ENCODE measurements at places on chromosomes 7 and 10.

GRCh38 chr10:33749067-33749735 lies 414.7 kb upstream of the NRP1 start:
- no peak for DNase-seq

DNA sequence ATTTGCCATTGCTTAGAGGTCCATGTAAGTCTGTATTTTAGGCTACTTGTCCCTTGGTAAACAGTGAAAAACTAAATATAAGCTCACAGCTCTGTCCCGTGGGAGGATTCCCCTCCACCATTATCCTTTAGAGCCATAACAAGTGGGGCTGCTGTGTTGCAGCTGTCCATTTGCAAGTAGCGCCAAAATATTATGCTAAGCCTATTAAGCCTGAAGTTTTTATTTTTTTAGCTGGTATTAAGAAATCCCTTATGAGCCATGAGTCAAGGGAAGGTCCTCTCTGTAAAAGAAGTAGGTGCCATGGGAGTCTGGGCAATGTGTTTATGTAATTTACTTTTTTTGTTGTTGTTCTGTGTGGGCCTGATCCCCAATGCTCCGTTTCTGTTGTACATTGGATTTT lies 183.9 kb downstream of the THSD7A start:
- DNase-seq = no peak

DNA sequence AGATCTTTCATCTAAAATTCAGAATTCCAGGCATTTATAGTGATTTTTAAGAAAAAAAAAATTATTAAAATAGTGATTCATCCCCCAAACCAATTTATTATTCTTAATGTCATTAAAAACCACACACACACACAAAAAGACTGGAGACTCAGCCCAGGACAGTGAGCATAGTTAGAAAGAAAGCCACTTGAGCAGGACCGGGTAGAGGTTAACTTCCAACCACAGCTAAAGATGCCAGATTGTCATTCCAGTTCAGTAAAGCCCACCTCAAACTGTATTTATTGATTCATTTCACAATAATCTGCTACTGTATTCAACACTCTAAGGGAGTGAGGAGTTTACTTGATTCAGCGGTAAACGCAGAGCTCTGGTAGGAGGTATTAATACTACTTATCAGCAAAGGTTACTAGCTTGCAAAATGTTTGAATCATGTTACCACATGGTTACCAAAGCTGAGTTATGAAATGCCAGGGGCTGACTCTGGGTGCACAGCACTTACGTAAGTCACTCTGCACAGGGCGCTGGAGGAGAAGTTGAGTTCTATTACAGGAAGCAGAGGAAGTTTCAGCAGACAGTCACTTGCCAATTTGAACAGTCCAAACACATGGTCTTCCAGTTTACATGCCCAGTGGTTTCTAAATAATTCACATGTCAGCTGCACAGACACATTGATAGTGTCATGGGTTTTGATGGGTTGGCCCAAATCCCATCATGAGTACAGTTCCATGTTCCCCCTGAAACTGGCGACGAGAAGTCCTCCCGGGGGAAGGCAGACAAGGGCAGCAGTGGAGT lies 64.6 kb downstream of the KLF6 start:
- DNase-seq = peak; percentile 79

DNA sequence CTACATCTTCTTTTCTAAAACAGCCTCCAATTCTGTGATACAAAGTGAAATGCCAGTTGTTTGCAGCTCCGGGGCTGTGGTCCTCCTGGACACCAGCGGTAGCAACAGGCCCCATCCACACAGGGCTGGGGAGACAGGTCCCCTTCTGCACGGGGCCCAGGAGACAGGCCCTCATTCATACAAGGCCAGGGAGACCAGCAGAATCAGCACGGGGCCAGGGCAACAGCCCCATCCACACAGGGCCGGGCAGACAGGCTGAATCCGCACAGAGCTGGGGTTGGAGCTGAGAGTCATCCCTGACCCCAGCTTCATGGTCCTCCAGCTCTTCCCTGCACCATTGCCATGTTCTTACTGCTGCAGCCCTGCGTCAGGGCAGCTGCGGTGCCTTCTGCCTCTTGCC lies 238.6 kb downstream of the MGMT start:
- DNase-seq = no peak

DNA sequence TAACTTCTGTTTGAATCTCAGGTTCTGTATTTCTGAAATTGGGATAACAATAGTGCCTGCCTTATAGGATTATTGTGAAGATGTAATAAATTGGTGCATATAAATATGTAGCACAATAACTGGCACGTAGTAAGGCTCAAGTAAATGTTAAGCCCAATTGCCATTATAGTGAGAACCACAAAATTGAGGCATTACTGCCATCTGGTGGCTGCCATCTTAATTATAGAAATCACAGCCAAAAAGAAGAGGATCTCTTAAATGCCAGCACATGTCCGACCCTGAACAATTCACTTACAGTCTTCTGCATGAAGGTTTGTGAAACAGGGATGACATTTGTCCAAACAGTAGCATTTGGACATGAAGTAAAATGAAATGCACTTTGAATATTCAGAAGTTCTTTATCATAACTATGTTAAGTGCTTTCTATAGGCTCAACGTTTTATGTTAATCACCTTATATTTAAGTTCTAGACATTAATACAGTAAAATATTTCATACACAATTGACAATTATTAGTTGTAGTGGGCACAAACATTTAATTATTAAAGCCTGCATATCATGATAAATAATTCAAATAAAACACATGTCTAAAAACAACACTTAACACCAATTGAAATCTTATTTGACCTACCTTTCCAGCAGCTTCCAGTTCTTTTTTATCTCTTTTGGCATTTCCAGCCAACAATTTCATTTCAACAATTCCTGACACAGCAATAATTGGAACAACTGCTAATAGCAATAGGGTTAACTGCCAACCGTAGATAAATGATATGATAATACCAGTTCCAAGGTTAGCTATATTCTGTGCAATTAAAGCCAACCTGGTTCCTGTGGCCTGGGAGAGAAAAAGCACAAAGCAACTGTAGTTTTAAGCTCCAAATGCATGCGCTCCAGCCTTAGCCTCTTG lies 58.5 kb downstream of the ABCB4 start:
- peak; percentile 54 for DNase-seq

- DNase-seq = no peak
Observed at GRCh38 chr7:1944619-1945210, 274.6 kb downstream of the ELFN1 start.

GRCh38 chr7:43302773-43303460 lies 190.5 kb downstream of the HECW1 start:
- DNase-seq = no peak

- no peak for DNase-seq
Observed at GRCh38 chr7:158029509-158029908, 558.1 kb downstream of the PTPRN2 start.

GRCh38 chr10:58531084-58531695 lies 18.5 kb downstream of the BICC1 start:
- DNase-seq = peak; percentile 51

- no peak for DNase-seq
Observed at GRCh38 chr7:29854257-29854938, 48.1 kb downstream of the WIPF3 start.

DNA sequence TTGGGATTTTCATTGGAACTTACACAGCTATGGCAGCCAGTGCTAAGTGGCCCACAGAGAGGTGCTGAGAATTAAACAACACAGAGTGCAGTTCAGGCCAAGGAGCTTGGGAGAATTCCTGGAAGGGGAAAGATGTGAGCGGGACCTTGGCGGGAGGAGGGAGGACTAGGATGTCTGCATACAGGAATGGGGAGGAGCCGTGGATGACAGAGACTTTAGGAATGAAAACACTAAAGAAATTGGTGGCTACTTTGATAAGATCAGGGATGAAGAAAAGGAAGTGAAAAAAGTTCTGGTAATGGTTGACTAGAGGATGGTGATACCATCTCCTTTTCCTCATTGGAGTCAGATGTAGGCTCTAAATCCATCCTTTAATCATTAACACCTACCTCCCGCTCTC lies 234.2 kb upstream of the FZD8 start:
- DNase-seq = peak; percentile 64

DNA sequence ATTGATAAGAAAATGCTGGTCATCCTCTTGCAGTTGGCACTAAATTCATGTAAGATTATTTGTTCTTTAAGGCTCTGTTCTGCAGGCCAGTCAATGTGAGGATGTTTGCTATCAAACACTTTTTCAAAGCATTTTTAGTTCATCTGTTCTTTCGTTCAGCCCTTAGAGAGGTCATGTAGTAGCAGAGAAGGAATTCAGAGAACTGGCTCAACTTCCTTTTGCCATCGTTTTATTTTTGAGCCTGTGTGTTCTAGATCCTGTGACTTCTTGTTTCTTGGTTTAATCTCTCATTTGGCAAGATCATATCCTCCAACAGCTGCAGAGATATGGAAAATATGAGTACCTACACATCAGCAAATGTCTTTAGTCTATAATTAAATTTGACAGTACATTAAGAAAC lies 184.3 kb downstream of the NRP1 start:
- no peak for DNase-seq

DNA sequence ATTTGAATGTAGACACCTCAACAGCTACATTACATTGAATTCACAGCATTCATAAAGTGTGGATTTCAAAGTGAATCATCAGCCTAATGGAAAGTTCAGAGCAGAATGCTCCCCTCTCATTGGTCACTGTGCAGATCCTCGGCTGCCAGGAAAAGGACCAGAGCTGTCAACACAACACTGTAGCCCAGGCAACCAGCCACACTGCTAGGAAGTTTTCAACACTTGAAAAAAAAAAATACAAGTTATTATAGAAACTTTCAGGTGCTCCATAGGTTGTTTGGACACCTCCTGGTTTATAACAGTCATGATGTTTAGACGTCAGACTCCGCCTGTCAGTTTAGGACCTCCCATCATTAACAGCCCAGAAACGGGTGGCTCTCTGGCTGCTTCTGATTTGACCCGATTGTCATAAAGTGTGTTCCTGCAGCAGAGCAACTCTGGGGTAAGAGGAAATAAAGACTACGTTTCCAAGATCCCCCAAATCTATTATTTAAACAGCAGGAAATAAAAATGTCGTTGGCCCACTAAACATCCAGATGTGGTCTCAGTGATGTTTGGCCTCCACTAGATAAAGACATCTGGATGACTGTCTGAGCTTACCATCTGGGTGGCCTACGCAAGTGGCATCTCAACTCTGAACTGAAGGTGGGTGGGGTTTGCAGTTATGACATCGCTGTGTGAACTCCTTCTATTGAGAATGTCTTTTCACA lies 117.4 kb downstream of the CABCOCO1 start:
- DNase-seq = peak; percentile 82

DNA sequence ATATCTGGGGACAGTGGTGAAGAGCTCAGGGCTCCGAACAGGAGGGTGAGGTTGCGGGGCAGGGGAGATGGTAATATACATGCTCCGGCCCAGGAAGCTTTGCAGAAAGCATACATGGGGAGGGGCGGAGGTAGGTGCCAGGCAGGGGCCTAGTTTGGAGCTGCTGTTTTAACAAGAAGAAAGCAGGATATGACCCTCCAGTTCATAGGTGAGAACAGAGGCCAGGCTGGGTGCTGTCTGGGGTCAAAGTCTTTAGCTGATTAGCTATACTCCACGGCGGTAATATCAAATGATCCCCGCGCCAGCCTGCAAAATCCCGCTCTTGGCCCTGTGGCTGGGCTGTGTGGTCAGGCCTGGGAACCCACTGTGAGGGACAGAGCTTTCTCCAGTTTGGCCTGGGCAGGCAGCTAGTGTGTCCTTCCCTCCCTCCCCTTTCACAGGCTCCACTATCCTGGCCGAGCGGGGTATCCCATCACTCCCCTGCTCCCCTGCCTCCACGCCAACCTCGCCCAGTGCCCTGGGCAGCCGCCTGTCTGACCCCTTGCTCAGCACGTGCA lies 95.6 kb downstream of the NEURL1 start:
- no peak for DNase-seq

GRCh38 chr7:139829025-139829774 lies at the start of gene TBXAS1:
TBXAS1 (plus strand) TSS chr7:139829264; CDS start chr7:139829391, 127 bp downstream.
- no peak for DNase-seq

DNA sequence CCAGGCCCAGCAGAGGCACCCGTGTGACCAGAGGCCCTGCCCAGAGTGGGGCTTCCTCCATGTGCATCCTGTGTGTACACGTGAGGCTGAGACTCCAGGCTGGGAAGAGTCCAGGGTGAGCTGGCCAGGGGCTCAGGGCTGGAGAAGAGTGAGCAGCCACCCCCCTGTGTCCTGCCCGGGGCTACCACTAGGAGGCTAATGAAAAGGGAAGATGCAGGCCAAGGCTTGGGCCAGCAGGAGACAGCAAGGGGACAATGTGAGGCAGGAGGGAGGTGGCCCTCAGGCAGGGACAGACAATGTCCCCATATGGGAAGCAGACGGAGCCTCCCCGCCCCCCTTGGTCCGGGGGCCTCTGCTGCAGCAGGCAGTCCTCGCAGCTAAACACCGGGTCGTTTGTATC lies 102.0 kb downstream of the HIF1AN start:
- peak; percentile 36 for DNase-seq

- DNase-seq = no peak
Observed at GRCh38 chr7:106893591-106893990, 28.5 kb downstream of the PIK3CG start.

- peak; percentile 6 for DNase-seq
Observed at GRCh38 chr7:100946766-100947365, 2.5 kb upstream of the MUC3A start.

DNA sequence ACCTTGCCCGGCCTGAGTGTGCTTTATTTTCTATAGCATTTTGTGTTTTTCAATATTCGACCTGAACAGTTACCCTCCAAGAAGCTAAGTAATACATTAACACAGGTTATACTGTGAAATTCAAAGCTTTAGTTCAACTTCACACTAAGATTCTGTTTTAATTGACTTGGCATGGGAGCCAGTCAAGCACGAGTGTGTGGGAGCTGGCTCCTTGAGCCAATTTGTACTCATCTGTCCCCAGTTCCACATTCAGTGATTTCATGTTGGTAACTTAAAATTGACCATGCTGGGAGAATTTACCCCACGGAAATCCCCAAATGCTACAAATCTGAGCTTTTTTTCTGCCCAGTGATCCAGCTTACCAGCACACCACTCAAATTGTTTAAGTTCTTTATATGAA lies 20.3 kb downstream of the TSPAN12 start:
- no peak for DNase-seq

DNA sequence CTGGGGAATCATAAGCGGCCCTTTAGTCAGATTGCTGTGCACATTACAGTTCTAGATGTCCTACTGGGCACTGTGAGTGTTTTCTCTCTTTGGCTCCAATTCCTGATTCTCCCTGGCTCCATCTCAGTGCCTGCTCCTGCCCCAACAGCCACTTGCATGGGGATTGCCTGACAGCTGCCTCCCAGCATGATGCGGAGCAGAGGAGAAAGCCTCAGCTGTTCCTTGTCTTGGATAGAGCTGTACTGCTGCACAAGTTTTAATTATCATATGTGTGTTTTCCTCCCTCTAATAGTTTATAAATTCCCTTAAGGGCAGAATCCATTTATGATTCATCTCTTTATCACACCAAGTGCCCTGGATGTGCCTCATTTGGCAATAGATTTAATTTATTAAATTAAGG lies 285.8 kb upstream of the COBL start:
- DNase-seq = no peak

GRCh38 chr7:115097175-115097671 lies 175.3 kb downstream of the MDFIC start:
- DNase-seq = peak; percentile 11

DNA sequence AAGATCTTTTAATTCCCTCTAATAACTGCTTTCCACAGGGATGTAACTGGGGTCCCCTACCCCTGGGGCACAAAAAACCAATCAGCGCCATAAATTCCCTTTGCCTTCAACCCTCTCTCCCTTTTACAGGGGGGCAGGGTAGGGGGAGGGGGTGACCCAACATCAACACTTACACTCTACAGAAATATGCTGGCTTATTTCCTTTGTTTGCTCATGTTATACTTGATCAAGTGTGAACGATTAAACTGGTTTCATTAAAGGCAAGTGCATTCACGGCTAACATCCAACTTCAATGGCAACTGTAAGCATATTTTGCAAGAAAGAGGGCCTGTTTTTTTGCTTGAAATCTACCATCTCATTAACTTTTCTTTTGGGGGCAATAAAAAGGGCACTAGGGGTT lies 2.9 kb downstream of the CTBP2 start:
- DNase-seq = no peak

Measured in AG20443 (cell line).